Nephron progenitor cell (in vitro differentiated cells): ENCODE measurements at places on chromosomes 7 and 10.

- no peak for DNase-seq
Observed at GRCh38 chr7:36107926-36108631, 45.0 kb upstream of the EEPD1 start.

- DNase-seq: no peak
Observed at GRCh38 chr10:15863733-15864132, 3.4 kb upstream of the MINDY3 start.

DNA sequence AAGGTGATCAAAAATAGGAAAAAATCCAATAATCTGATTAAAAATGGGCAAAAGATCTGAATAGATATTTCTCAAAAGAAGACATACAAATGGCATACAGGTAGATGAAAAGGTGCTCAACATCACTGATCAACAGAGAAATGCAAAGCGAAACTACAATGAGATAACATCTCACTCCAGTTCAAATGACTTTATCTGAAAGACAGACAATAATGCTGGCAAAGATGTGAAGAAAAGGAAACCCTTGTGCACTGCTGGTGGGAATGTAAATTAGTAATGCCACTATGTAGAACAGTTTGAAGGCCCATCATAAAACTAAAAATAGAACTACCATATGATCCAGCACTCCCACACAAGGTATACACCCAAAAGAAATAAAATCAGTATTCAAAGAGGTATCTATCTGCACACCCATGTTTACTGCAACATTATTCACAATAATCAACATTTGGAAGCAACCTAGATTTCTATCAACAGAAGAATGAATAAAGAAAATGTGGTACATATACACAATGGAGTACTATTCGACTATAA lies 85.0 kb downstream of the LRRN3 start:
- DNase-seq: no peak

DNA sequence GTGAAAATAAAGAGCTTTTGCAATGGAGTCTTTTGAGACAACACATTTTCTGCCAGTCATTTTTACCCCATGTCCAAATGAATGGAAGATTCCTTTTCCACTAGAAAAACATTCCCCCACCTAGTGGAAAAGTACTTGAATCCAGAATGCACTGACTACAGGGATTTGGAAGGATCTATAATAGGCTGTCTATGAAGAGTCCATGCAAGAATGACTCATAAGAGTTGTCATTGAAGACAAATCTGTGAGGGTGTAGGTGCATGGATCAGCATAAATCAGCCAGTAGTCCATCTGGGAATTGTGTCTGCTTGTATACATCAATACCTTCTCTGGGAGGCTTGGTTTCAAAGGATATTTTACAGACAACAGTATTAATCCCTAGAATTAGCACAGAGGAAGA lies 32.5 kb upstream of the TRUB1 start:
- no peak for DNase-seq

DNA sequence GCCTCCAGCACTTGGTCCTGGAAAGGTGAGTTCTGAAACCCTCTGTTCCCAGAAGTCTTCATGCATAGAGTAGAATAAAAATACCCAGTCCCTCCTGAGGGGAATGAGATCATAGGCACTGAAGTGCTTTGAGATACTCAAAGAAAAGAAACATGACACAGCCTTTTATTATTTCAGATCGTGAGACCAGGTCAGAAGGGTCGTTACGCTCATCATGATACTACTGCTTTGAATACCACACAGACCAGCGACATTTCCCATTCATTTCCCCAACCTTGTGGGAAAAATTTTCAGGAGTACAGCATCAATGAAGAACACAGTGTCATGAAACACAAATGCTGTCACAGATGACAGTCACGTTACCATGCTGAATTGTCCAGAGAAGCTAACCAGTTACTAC lies 15.0 kb downstream of the CLRN3 start:
- no peak for DNase-seq
